ENCODE measurements at places on chromosomes 7 and 10.

GRCh38 chr10:30903397-30904138 is 128.1 kb downstream of the ZNF438 start:
- no peak for DNase-seq

DNA sequence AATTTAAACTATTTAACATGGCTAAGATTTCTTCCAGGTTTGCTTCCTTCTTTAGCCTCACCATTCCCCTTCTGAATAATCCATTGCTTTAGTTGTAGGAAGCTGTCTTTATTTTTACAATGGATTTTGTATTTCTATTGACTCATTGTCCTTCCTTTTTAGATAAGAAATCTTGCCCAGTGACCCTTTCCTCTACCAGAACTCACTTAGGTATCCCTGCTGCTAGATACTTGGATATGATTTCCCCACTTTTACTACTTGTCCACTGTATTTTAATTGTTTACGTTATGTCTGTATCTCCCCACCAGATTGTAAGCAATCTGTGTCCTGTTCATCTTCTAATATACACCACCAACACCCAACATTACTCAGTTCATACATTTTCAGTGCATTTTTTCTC is 47.7 kb upstream of the MDFIC start:
- DNase-seq = no peak

GRCh38 chr7:130174237-130174959 is 30.8 kb downstream of the TMEM209 start:
- DNase-seq = no peak

GRCh38 chr7:39259391-39260003 is 281.8 kb downstream of the POU6F2 start:
- DNase-seq = no peak

- no peak for DNase-seq
These were observed 107.4 kb downstream of the SNX13 start for GRCh38 chr7:17832820-17833355.

DNA sequence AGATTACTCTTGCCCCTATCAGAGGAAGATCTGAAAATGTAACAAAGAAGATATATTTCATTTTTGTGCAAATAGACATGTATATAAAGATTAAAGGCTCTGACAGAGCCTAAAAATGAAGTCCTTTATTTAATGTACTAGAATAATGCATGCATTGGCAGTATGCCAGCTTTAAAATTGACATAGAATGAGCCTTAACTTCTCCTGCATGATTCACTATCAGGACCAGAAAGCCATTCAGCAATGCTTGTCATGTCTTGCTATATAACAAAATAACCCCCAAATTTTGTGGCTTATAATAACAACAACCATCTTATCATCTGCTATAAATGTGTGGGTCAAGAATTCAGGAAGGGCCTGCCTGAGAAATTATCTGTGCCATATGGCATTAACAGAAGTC is 411.9 kb downstream of the GRM8 start:
- DNase-seq = peak; percentile 42

GRCh38 chr7:144818511-144818910 is 17.3 kb downstream of the TPK1 start:
- DNase-seq = peak; percentile 28

- DNase-seq = no peak
These were observed 169.6 kb downstream of the MTERF1 start for GRCh38 chr7:91710881-91711280.
